Epithelial cell of proximal tubule (primary cell): ENCODE measurements at places on chromosomes 3 and 15. TPM values are rescaled to one million over a fixed set of nuclear protein-coding genes. Genes with fewer than 3 reads are reported as not detected.

The MOBP gene
- 0.35 TPM in 1 of 2 replicates, not detected in the other for total RNA-seq

- DNase-seq: no peak
Measured at GRCh38 chr15:27258287-27258686, 287.3 kb downstream of the GABRG3 start.

The AMT gene
- total RNA-seq: 2.3 and 2.5 TPM in 2 replicates

DNA sequence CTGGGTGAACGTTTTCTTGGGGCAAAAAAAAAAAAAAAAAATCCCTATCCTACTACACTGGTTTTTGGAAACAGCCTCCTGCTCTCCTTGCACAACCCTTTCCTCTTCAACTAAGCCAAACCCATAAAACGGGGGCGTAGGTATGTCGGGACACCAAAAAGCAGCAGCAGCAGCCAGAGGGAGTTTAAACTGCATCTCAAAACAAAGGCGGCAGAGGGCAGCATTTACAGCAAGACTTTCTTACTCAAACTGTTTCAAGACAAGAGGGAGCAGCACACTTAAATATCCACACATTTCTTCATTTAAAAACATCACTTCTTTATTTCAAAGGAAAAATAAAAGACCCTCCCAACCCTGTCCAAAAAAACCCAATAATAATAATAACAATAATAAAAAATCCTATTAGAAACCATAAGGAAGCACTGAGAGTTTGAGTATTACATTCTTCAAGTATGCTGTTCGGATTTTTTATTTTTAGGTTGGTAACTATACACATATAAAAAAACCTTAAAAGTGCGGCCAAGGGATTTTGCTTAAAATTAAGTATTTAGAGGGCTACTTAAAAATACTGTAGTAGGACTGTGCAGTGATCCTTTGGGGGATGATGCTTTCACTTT, 43.9 kb upstream of the PLXND1 start:
- DNase-seq: no peak

DNA sequence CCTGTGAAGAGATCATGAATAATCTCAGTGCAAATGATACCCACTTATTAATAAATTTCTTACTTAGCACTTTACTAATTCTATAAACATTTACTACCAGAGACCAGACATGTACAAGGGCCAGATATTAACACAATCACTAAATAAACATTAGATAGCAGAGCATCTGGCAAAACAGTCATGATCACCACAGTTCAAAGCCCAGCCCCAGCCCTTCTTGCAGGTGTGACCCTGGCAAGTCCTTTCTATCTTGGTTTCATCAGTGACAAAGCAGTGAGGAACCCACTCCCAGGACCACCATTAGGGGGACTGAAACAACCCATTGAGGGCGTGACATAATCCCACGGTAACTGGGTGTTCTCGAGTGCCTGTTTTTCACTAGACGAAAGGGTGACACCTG, 11.6 kb downstream of the ZXDC start:
- no peak for DNase-seq

GRCh38 chr15:76988867-76989780, 5.8 kb upstream of the PSTPIP1 start:
- DNase-seq: no peak

DNA sequence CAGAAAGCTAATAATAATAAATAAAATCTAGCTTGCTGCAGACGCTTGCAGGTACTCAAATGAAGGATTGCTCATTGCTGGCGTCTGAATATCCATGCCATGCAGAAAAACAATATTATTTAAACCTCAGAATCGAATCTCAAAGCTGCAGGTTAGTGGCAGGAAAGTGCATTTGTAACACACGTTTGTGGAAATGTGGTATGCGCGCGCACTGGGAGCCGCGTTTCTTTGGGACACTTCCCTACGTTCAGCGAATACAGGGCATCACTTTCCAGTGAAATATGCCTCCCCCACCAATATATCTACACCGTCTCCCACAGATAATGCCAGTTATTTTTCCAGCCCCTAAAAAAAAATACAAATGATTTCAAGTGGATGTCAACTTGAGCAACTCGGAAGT, 37.1 kb downstream of the ZIC4 start:
- no peak for DNase-seq

- DNase-seq: no peak
Measured at GRCh38 chr3:128973988-128974564, 19.8 kb downstream of the CFAP92 start.

DNA sequence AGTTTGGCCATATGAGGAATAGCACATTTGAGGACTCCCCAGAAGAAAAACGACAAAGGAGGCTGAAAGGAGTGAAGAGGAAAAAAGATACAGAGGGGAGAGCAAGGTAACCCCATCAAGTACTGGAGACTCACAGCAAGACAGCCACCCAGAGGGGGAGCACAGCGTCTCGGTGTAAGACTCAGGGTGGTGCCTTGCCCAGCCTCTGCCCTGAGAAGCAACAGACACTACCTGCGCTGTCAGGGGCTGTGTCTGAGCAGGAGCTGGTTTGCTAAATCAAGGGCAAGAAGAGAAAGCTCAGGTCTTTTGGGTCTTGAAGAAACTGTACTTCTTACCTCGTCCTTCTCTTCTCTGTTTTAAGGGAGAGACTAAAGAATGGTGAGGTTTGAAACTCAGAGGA, 27.9 kb downstream of the FBXO45 start:
- DNase-seq: no peak

DNA sequence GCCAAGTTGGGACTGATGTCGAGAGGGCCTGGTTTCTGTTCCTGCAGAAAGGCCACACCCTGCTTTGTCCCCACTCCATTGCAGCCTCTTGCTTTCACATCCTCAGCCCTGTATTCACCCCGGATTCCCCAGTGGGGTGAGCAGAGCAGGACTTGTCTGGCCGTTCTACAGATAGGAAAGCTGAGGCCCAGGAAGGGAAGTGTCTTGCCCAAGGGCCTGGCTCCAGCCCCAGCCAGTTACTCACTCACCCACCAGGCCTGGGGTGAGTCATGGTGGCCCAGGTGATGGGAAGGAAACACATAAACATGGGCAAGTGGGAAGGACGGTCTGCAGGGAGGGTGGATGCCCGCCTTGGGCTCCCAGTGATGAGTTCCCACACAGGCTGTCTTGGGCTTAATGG, 6.1 kb upstream of the DUSP7 start:
- peak; percentile 62 for DNase-seq

DNA sequence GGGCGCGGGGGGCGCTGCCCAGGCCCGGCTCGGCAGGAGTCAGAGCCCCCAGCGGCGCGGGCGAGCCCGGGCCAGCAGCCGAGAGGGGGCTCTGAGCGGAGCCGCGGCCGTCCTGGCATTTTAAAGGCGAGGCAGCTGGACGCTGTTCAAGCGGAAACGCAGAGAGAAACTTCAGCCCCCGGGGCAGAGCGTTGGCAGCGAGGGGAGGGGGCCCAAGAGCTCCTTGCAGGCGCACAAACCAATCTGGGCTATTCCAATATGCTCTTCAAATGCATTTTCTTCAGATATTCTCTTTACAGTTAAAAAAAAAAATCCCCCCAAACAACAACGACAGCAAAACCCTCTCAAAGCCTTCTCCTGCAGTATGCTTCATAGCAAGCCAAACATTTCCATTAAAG, at the start of gene CTXND1:
TSS of gene CTXND1 (minus strand) at position 93 of the 398 bp plus-strand sequence. CDS start 50,264 bp downstream, outside the sequence.
- no peak for DNase-seq
